ENCODE measurements at places on chromosomes 13 and 19. TPM values are rescaled to one million over a fixed set of nuclear protein-coding genes. Genes with fewer than 3 reads are reported as not detected.
A peak's percentile ranks its signal among the peaks of the same experiment; 100 is the strongest.

ZNF776 gene
- 16.9 TPM for total RNA-seq

LAIR1 gene
- total RNA-seq, result not detected

GRCh38 chr13:41614671-41615527 lies 157.5 kb downstream of the RGCC start:
- DNase-seq, result no peak

DNA sequence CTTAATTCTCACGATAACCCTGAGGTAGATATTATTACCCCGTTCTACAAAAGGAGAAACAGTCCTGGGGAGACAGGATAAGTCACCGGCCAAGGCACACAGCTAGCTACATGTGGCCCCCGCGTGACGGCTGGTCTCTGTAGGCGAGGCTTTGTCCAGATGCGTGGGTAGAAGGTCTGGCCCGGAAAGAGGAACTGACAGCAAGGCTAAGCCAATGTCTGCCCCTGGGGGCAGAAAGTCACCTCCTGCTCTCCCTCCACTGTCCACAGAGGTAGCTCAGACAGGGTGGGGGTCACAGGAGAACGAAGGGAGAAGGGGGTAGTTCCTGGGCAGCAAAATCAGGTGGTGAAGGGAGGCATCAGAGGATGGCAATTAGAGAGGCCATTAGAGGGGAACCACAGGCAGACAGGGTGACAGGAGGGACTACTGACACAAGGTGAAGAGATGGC lies 1.8 kb downstream of the APOC4 start:
- no peak for DNase-seq

DNA sequence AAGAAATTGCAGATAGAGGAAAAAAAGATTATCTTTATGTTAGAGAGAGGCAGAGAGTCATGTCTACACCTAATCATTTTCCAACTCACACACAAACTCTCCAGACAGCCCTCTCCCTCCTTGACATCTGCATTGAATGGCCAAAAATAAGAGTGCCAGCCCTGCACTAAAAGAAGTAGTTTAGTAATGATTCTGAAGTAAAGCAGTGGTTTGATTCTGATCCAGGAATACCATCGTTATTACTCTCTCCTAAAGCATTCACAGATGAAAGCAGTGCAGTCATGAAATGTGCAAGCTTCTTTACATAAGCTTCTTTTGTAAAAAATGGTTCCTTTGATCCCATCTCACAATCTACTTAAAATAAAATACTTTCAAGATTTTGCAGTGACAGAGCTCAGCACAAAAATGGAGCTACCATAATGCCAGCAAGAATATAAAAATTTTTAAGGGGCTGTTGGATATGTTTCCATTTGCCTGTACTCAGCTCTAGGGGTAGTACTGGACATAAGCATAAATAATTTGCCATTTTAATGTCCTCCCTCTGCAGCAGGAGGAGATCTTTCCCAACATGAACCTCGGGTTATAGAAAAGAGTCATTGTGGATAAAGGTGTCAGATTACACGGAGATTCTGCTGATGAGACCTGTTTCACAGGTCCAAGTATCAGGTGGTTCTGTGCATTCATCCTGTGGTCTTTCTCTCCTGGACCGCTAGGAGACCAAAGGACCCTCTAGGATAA lies 406.3 kb downstream of the DCT start:
- no peak for DNase-seq

DNA sequence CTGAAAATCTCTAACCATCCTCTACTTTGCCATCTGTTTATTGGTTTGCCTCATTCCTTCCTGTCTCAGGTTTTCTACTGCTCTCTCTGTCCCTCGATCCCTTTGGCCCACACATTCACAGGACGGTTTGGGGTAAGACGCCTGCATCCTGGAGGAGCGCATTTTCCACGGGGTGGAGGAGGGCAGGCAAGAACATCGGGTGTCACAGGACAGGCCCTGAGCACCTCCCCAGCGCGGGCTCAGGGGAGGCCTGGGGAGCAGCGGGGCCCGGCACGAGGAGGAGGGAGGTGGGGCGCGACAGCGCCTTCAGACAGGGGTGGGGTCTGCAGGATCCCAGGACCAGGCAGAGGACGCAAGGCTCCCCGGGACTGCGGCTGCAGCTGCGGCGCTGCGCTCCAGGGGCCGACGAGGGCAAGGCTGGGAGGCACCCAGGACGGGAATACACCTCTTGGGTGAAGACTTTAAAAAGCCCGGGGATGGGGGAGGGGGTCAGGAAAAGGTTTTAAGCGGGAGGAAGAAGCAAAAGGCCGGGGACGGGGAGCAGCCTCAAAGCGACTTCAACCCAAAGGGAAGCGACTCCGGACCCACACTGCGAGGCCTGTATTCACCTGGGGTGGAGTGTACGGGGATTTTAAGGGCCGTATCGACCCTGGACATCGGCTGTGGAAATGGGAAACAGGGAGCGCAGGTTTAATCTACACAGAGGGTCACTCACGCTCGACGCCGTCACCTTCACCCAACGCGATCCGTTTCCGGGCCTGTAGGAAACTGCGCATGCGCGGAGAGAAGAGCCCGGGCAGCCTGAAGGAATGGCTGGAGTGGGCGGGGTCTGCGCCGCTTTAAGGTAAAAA lies at the start of gene ZNF415:
TSS of gene ZNF415 (minus strand) at position 770 of the 851 bp plus-strand sequence. CDS start 10,234 bp downstream, outside the sequence.
- peak; percentile 34 for DNase-seq

PRX gene
- 1.2 TPM for total RNA-seq

All from lung microvascular endothelial cell (primary cell).